Stimulated activated CD4-positive, alpha-beta T cell treated with anti-CD3 and anti-CD28 coated beads, Interleukin-15, amount 100 ng/mL, for 24 hours (primary cell): ENCODE measurements at places on chromosomes 5 and 9.
A peak's percentile ranks its signal among the peaks of the same experiment; 100 is the strongest.

- DNase-seq: no peak
Observed at GRCh38 chr9:136703276-136703860, 9.0 kb upstream of the DIPK1B start.

DNA sequence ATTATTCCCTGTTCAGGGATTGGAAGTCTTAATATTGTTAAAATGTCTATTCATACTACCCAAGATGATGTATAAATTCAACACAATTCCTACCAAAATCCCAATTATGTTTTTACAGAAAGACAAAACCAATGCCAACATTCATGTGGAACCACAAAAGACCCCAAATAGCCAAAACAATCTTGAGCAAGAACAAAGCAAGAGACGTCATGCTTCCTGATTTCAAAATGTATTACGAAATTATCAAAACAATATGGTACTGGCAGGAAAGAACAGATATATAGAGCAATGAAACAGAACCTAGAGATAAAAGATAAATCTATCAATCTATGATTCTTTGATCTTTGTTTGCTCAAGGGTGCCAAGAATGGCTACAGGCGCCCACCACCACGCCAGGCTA lies 237.9 kb downstream of the TAF11L14 start:
- DNase-seq: no peak

GRCh38 chr9:132239518-132239917 lies 77.7 kb downstream of the NTNG2 start:
- DNase-seq: no peak

GRCh38 chr5:152331006-152331405 lies 74.1 kb downstream of the NMUR2 start:
- DNase-seq: no peak

GRCh38 chr5:21263361-21263760 lies 1275.4 kb upstream of the CDH18 start:
- DNase-seq: no peak

GRCh38 chr9:91884153-91884552 lies 65.9 kb downstream of the ROR2 start:
- no peak for DNase-seq

- no peak for DNase-seq
Observed at GRCh38 chr9:134420281-134420845, 94.1 kb downstream of the RXRA start.

GRCh38 chr5:12292610-12293204 lies 388.5 kb upstream of the CTNND2 start:
- no peak for DNase-seq

- DNase-seq: no peak
Observed at GRCh38 chr9:97362777-97363545, 48.9 kb upstream of the TDRD7 start.

DNA sequence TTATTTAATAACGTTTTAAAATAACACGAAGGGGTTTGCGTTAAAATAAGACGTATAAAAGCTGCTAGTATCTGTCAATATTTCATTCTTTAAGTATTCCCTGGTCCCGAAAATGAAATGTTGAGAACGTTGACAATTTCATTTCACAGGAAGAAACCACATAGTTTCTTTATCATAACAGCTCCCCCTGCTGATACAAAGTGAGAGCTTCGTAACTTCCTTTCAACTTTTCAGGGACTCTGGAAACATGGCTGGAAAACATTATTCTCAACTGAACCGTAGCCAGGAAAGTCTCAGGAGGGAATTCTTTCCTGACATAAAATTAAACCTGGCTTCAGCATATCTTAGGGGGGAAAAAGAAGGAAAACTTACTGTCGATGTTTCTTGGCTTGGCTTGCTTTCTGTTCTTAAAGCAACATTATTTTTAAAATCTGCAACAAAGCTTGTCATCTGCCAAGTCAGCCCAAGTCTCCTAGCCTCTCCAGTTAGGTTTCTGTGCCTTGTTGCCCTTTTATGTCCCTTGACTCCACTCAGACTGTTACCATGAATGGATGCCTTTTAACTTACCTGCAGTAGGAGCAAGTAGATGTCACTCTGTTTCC lies 122.9 kb upstream of the DAB2 start:
- peak; percentile 8 for DNase-seq

GRCh38 chr9:112647596-112647995 lies 70.3 kb downstream of the INIP start:
- DNase-seq: no peak

DNA sequence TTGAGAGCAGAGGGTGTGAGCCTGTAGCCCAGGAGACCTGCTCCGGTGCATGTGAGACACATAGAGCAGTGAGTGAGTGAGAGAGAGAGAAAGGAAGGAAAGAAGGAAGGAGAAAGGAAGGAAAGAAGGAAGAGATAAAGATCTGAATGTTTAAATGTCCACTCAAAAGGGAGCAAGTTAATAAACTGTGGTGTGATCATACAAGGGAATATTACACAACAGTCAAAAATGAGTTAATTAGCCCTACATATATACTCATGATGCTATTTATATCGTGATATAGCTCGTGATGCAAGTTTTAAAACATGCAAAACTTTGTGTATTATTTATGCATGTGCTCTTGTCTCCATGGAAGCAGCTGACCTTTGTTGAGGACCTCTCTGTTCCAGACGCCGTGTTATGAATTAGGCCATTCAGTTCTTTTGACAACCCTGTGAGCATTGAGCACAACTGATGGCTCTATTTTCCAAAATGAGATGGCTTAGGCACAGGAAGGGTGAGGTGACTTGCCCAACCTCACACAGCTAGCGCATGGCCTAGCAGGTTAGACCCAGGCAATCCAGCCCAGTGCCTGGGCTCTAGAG lies 70.6 kb downstream of the HMCN2 start:
- no peak for DNase-seq

DNA sequence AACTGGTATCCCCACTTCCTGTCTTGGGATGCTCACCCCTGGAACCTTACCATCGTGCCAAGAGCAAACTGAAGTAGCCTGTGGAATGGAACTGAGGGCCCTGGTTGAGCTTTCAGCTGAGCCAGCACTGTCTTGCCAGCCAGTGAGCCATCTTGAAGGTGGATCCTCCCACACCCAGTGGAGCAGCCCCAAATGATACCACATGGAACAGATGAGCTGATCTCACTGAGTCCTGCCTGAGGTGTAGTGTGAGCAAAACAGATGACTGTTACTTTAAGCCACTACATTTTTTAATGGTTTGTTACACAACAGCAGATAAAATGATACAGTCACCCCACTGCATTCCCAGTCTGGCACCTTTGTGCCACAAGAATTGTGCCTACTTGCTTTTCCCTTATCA lies 2.2 kb upstream of the PCYOX1L start:
- peak; percentile 32 for DNase-seq

GRCh38 chr5:145210020-145210419 lies 625.1 kb downstream of the PRELID2 start:
- no peak for DNase-seq

GRCh38 chr9:92180669-92181181 lies 65.5 kb upstream of the SPTLC1 start:
- DNase-seq: no peak

- no peak for DNase-seq
Observed at GRCh38 chr9:93669958-93670207, 93.5 kb downstream of the PHF2 start.

- DNase-seq: no peak
Observed at GRCh38 chr5:158727771-158728311, 371.9 kb downstream of the EBF1 start.

DNA sequence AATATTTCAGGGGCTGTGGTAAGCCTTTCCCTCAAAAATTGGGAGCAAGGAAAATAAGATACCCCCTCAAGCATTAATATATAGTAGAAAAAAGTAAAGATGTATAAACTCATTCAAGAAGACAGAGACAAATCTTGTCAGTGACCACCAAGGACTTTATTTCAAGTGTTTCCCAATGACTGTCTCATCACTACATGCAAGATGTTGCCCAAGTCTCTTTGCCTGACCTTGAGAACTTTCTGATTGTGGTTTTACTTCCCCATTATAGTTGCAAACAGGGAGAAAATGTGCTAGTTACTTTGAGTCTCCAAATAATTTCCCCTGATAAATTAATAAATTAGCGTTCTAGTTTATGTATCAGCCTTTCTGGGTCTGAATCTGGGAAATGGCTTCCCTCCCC lies 4.0 kb upstream of the SLC46A2 start:
- no peak for DNase-seq

DNA sequence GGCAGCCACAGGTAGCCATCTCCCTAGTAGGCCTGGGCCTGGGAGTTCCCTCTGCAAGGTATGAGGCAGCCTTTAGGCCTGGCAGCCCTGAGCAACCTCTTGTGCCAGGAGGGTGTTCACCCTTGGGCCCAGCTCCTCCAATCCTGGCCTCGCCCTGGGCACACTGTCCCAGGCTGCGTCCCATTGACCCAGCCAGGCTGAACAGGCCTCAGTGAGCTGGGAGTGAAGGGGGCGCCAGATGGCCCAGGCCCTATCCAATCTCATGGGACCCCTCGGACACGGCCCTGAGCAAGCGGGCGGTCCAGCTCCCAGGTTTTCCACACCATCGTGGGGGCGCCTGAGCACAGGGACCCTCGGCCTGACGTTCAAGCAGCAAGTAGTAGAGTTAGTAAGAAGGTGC lies 14.5 kb downstream of the SH3GLB2 start:
- DNase-seq: no peak

DNA sequence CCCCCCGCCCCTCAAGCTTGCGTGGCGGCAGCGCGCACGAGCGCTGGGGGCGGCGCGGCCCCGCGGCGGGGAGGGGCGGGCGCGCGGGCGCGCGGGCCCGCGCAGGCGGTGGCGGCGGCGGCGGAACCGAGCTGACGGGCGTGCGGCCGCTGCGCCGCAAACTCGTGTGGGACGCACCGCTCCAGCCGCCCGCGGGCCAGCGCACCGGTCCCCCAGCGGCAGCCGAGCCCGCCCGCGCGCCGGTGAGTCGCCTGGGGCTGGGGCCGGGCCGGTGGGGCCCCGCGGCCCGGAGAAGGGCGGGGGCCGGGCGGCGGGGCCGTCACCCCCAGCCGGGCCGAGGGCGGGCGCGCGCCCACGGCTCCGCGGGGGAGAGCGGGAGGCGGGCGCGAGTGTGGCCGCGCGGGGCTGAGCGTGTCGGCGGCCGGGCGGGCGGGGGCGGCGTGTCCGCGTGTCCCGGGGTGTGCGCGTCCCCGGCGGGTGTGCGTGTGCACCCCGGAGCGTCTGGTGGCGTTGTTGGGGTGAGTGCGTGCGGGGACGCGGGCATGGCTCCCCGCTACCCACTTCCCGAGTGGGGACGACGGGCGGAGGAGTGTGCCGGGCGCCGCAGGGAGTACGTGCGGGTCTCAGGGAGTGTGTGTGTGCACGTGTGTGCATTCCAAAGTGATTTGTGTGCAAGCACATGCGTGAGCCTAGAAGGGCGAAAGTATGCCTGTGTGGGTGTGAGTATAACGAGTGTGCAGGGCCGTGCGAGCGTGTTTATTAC lies at the start of gene NEK6:
Gene NEK6, plus strand, starts transcription at position 106 of the 763 bp plus-strand sequence. CDS start 44,016 bp downstream, outside the sequence.
- peak; percentile 57 for DNase-seq

- peak; percentile 67 for DNase-seq
Observed at GRCh38 chr5:133610489-133611356, 1.6 kb downstream of the FSTL4 start.

- DNase-seq: no peak
Observed at GRCh38 chr9:130714586-130715110, 21.1 kb downstream of the EXOSC2 start.

DNA sequence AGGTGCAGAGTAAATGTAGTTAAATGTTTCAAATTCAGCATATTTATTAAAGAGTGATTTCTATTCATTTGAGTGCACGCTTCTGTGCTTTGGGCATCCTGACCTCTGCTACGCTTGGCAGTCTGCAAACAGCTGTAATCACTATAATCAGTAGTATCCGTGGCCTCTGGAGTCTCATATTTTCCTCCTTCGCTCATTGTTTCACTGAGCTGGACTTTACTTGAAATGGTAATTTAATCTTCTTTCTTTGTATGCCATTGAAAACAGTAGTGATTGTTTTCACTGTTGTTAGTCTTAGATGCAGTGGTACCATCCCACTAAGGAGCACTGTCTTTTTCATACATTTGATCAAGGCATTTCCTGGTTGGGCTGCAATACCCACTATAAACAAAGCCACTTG lies 43.5 kb upstream of the CAVIN4 start:
- DNase-seq: no peak

DNA sequence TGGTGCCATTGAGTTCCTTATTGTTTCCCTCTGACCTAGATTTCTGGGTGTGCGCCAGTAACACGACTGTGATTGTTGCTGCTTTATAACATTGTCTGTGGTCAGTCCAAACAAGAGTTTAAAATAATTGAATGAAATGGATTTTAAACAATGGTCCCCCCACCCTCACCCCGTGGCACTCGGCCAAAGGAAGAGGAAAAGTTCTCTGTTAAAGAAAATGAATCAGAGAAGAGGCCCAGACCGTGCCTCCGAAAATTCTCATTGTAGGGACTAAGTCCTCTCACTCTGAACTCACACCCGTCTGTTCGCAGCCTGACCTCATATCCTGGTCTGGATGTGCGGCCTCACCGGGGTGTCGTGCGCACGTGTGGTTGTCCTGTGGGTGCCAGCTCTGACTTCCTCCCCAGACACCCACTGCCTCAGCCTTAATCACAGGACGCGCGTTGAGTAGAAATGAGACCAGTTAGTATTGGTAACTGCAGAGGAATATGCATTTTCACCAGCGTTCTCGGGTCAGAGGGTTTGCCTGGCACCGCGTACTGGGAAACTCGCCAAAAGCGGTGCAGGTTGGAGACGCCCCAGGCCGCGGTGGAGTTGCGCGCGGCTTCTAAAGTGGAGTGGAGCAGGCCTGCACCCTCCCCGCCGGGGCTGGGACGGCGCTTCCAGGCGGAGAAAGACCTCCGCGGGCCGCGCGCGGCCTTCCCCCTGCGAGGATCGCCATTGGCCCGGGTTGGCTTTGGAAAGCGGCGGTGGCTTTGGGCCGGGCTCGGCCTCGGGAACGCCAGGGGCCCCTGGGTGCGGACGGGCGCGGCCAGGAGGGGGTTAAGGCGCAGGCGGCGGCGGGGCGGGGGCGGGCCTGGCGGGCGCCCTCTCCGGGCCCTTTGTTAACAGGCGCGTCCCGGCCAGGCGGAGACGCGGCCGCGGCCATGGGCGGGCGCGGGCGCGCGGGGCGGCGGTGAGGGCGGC lies at the start of gene ABL1:
Gene ABL1, plus strand, starts transcription at position 884 of the 966 bp plus-strand sequence. CDS start 193 bp downstream, outside the sequence.
- DNase-seq: peak; percentile 85

- no peak for DNase-seq
Observed at GRCh38 chr9:103811462-103811861, 282.6 kb upstream of the SMC2 start.

- DNase-seq: no peak
Observed at GRCh38 chr9:18472841-18473251, 1.1 kb upstream of the ADAMTSL1 start.
